ENCODE measurements at places on chromosomes 11 and 22.

DNA sequence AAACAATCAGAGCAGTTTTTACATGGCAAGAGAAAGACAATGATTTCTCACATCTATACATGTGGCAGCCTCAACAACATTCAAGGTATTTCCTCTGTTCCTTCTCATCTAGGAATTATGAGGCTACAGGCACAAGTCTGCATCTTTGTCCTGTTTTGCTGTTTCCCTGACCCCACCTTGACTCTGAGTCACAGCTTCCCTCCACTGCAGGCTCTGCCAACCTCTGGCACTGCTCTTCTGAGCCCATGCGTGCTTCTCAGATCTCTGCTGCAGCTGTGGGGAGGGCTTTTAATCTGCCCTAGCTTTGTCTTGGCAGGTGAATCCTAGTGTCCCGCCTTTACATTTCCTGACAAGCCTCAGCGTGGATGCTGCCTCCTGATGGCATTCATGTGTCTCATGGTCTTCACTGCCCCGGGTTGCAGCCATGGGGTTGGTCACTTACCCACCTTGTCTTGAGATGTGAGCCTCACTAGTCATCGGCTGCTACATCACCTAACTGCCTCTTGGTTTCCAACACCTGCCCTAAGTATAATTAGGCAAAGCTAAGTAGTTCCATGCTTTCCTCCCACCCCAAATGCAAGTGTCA, 578.5 kb downstream of the TBC1D22A start:
- no peak for DNase-seq

GRCh38 chr11:109051200-109051599, 370.8 kb upstream of the C11orf87 start:
- no peak for DNase-seq

GRCh38 chr22:22386602-22387385, 121.7 kb downstream of the ZNF280B start:
- DNase-seq, result no peak

- DNase-seq, result no peak
Observed at GRCh38 chr11:65141896-65142494, 7.7 kb upstream of the SYVN1 start.

DNA sequence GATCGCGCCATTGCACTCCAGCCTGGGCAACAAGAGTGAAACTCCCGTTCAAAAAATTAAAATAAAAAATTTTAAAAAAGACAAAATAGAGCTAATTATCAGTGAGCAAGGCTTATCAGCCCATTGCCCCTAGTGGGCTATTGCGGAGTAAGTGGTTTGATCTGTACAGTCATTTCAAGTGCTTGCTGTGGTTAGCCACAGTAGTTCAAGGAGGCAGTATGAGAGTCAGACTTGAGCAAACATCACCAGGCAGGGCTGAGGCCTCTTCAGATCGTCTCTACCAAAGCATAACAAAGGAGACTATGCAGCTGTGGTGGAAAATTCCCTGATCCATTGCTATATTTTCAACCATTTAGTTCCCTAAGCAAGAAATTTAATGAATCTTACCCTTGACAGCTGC, 4.3 kb upstream of the SBF2 start:
- no peak for DNase-seq

DNA sequence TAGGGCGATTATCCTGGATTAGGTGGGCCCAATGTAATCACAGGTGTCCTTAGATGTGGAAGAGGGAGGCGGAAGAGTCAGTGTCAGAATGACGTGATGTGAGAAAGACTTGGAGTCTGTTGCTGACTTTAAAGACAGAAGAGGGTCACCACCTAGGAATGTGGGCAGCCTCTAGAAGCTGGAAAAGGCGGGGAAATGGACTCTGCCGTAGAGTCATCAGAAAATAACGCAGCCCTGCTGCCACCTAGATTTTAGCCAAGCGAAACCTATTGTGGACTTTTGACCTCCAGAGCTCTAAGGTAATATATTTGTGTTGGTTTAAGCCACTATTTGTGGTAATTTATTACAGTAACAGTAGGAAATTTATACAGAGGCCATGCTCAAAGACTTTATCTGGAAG, 4.8 kb downstream of the DDX10 start:
- DNase-seq, result no peak

- no peak for DNase-seq
Observed at GRCh38 chr11:114026355-114026754, 33.2 kb upstream of the ZBTB16 start.

DNA sequence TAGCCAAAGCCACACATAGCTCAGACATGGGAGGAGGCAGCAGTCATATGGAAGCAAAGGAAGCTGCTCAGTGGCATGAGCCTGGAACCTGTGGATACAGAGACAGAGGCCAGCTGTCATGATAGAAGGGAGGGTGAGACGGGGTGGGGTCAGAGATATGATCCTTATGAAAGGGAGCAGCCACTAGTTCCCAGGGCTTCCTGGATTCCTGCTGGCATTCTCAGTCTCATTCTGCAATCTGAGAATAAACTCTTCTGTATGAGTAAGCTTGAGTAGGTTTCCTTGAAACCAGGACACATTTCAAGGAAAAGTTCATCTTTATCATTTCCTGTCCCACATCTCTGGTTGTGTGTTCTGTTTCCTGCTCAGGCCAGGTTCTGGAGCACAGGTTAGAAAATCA, 220.2 kb upstream of the SNX19 start:
- no peak for DNase-seq

GRCh38 chr22:27684901-27685300, 116.7 kb downstream of the MN1 start:
- no peak for DNase-seq

DNA sequence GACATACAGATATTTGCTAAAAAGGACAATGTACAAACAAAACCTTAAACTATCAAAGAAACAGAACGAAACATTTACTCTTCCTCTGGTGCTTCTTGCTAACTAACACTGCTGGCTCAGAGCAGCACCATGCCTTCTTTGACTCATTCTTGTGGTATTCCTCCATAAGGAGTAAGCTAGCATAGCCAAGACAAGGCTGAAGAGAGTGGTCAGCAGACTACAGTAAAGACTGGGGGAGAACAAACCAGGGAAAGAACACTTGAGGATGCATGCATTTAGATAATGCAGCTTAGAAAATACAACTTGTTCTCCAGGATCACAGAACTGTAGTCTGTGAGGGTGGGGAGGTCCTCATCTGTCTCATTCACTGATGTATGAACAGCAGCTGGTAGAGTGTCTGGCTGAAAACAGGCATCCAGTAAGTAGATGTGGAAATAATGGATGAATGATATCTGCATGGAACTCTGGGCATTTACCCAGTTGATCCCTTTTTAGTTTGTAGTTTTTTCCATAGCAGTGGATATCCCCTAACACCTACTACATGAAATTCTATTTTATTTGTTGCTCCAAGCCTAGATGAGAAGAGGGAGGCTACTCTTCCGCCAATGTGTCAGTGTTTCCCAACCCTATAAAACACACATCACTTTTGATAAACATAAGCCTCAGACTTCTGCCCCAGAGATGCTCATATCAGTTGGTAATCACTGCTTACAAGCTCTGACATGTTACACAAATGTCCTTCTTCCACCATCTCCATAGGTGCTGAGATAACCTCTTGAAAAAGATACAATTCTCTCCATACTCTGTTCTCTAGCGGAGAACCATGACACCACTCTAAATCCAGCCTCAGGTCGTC, 7.3 kb downstream of the SNX19 start:
- DNase-seq, result no peak

All from activated CD8-positive, alpha-beta memory T cell treated with anti-CD3 and anti-CD28 coated beads, Interleukin-2, amount 50 U/mL, for 48 hours (primary cell).